Caki2 (cell line): ENCODE measurements at places on chromosomes 1 and 21. TPM values are rescaled to one million over a fixed set of nuclear protein-coding genes. Genes with fewer than 3 reads are reported as not detected.

NHLH2 gene
- not detected in 2 replicates for total RNA-seq

RNU1-3 gene
- not detected in 2 replicates for total RNA-seq

SLC2A5 gene
- total RNA-seq, result 0.03 TPM in 1 of 2 replicates, not detected in the other

VANGL2 gene
- not detected in 2 replicates for total RNA-seq

MAN1C1 gene
- not detected in 2 replicates for total RNA-seq

IGFN1 gene
- 65.4 and 75.0 TPM in 2 replicates for total RNA-seq

- DNase-seq, result peak; percentile 27
Measured at GRCh38 chr1:163471779-163472650, 150.3 kb downstream of the NUF2 start.

DNA sequence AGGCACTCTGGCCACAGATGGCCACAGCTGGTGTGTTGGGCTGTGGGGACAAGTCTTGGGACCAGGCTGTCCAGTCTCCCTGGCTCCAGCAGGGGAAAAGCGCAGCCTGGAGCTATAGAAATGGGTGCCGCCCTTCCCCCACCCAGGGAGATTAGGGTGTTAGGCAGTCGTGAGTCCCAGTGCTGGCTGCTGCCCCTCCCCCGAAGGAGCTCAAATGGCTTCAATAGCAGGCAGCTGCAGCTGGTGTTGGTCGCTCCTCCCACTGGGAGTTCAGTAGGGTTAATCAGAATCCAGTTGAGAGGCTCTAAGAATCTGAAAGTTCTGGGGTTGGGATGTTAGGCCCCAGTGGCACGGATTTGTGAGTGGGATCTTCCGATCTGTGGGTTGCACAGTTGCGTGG, 595.6 kb upstream of the PKN2 start:
- DNase-seq, result no peak

- no peak for DNase-seq
Measured at GRCh38 chr1:119388450-119388849, 19.9 kb downstream of the HAO2 start.

DNA sequence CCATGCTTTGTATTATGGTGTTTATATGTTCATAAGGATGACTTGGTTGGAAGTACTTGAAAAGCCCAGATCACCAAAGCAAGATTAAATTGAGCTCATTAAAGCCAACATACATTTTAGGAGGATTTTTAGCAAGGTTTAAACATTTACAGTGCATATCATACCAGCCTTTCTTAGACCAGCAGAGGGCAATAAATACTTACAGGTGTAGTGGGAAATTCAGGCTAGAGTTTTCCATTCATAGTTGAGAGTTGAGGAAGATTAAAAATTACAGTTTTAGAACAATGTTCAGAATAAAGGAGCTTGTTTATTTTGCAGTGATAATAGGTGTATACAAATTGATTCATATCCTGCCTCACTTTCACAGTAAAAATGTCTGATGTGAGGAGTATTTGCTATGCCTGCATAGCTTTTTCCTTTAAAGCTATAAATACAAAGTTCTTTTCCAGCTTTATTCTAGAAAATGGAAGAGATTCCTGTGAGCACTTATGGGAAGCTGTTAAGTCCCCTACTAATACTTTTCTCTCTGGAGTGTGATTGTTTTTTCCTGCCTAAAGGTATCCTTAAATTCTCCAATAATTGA, 35.3 kb downstream of the DTL start:
- DNase-seq, result peak; percentile 44

- DNase-seq, result no peak
Measured at GRCh38 chr21:41210426-41211059, 42.6 kb downstream of the BACE2 start.

GRCh38 chr21:35628316-35628715, 432.0 kb downstream of the SETD4 start:
- DNase-seq, result no peak

GRCh38 chr1:8426996-8427395, 109.1 kb downstream of the SLC45A1 start:
- no peak for DNase-seq

DNA sequence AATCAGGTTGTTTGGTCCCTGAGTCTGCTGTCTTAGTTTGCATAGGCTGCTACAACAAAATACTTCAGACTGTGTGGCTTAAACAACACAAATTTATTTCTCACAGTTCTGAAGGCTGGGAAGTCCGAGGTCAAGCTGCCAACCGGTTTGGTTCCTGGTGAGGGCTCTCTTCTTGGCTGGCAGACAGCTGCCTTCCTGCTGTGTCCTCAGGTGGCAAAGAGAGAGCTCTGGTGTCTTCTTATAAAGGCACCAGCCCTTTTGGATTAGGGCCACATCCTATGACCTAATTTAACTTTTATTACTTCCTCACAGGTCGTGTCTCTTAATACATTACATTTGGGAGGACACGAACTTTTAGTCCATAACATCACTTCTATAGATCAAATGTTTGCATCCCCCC, 89.6 kb upstream of the CD34 start:
- DNase-seq, result no peak

GRCh38 chr1:165856606-165857005, 29.2 kb downstream of the UCK2 start:
- no peak for DNase-seq

GRCh38 chr1:64122588-64122987, 80.8 kb upstream of the UBE2U start:
- peak; percentile 30 for DNase-seq

DNA sequence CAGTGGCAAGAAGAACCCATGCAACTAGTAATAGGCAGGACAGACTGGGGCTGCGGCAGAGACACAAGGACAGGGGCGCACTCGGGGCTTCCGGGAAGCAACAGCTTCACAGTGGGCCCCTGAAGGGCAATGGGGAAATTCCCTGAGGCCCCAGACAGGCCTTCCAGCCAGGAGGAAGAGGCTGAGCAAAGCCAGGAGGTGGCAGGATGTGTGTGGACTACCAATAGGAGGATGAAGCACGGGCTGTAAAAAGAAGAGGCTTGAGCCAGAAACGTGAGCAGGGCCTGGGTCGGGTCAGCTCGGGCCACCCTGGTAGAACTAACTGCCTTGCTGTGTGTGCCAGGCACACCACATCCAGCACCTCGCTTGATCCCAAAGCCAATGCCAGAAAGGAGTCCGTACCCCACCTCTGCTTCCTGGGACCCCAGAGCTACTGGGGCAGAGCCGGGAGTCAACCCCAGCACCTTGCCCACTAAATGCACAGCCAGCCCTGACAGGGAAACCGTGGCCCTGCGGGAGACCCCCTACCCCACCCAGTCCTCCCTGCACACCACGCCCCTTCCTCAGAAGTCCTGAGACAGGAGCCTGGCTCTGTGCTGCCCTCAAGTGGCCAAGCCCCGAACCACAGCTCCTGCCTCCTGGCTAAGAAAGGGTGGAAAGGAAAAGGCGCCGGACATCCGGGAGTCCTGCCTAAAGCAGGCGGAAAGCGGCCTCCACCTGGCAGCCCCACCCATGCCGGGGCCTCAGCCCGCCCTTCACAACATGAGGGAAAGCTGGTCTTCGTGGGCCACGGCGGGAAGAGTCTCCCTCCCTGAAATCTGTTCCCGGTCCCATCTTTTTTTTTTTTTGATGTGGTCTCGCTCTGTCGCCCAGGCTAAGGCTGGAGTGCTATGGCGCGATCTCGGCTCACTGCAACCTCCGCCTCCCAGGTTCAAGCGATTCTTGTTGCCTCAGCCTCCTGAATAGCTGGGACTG, 33.7 kb downstream of the TTC39A start:
- peak; percentile 81 for DNase-seq
